ENCODE measurements at places on chromosomes 1 and 21. TPM values are rescaled to one million over a fixed set of nuclear protein-coding genes. Genes with fewer than 3 reads are reported as not detected.

The LENEP gene
- not detected for total RNA-seq

The LSS gene
- 54.2 TPM for total RNA-seq

The NCMAP gene
- total RNA-seq = 0.29 TPM

The C1orf87 gene
- total RNA-seq = not detected

The CCDC190 gene
- total RNA-seq = 1.2 TPM
